ENCODE measurements at places on chromosomes 4 and X. TPM values are rescaled to one million over a fixed set of nuclear protein-coding genes. Genes with fewer than 3 reads are reported as not detected.

DNA sequence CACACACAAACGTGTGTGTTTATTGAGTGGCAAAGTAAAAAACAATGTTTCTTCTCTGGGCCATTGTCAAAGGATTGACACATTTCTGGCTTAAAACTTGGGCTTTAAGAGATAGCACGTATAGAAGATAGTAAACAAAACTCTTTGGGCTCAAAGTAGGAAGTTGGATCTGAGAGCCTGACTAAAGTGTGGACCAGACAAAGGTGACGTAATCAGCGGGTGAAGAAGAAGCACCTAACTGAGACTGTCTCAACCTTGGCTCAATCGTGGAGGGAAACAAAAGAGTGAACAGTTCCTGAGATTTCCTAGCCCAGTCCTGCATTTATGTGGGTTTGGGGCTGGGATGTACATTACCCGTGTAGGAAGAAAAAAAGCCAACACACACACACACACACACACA lies 13.7 kb downstream of the PFKFB1 start:
- H3K4me1 ChIP-seq: no peaks in the 10 kb centered on the region
- no peak for DNase-seq
- no peaks in the 10 kb centered on the region for H3K36me3 ChIP-seq
- H3K27ac ChIP-seq: no peak overlapping the region
- H3K27me3 ChIP-seq: no peaks in the 10 kb centered on the region

SPANXN2 gene
- total RNA-seq: not detected

TRPC3 gene
- 0.42 TPM for total RNA-seq

GRCh38 chr4:178937130-178937529 lies 1494.9 kb upstream of the AGA start:
- no peaks in the 10 kb centered on the region for H3K36me3 ChIP-seq
- H3K27ac ChIP-seq: no peak overlapping the region
- no peaks in the 10 kb centered on the region for H3K27me3 ChIP-seq
- H3K4me1 ChIP-seq: no peaks in the 10 kb centered on the region
- no peak for DNase-seq
- no peak overlapping the region for H3K4me3 ChIP-seq

GPR173 gene
- 0.12 TPM for total RNA-seq

VEGFC gene
- total RNA-seq: not detected

- H3K27ac ChIP-seq: no peak overlapping the region
- no peaks in the 10 kb centered on the region for H3K4me1 ChIP-seq
- no peak for DNase-seq
- no peaks in the 10 kb centered on the region for H3K36me3 ChIP-seq
- H3K27me3 ChIP-seq: no peaks in the 10 kb centered on the region
Observed at GRCh38 chr4:13190093-13190721, 293.9 kb downstream of the RAB28 start.

BRS3 gene
- total RNA-seq: not detected

- H3K27ac ChIP-seq: no peak overlapping the region
- H3K36me3 ChIP-seq: no peaks in the 10 kb centered on the region
- DNase-seq: no peak
Observed at GRCh38 chr4:123408471-123409084, 12.0 kb downstream of the SPRY1 start.

DNA sequence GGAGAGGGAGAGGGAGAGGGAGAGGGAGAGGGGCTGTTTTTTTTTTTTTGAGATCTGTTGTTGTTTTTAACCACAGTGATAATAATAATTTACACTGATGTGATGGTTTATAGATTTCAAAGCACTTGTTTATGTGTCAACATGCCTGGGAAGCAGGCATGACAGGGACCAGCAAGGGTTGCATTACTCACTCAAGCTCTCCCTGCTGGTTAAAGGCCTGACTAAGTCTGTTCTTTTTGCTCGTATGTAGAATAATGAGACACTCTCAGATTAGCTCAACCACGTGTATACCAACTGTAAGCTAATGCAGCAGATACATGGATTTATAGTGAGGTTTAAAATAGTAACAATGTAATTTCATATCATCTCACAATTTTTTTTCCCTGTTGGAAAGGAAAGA lies 134.6 kb upstream of the BOD1L1 start:
- H3K4me1 ChIP-seq: no peaks in the 10 kb centered on the region
- H3K4me3 ChIP-seq: no peak overlapping the region
- no peak overlapping the region for H3K27ac ChIP-seq
- no peaks in the 10 kb centered on the region for H3K27me3 ChIP-seq
- no peak for DNase-seq
- no peaks in the 10 kb centered on the region for H3K36me3 ChIP-seq

GRCh38 chr4:183783991-183784553 lies 121.0 kb upstream of the STOX2 start:
- H3K27ac ChIP-seq: no peak overlapping the region
- H3K36me3 ChIP-seq: no peaks in the 10 kb centered on the region
- no peaks in the 10 kb centered on the region for H3K27me3 ChIP-seq
- no peaks in the 10 kb centered on the region for H3K4me1 ChIP-seq
- no peak for DNase-seq
- no peak overlapping the region for H3K4me3 ChIP-seq

PAGE4 gene
- not detected for total RNA-seq

- H3K36me3 ChIP-seq: no peaks in the 10 kb centered on the region
- H3K27ac ChIP-seq: no peak overlapping the region
- no peaks in the 10 kb centered on the region for H3K4me1 ChIP-seq
- no peak overlapping the region for H3K4me3 ChIP-seq
Observed at GRCh38 chrX:627995-628394, 2.6 kb upstream of the SHOX start.

GRCh38 chrX:1564750-1565683 lies 26.4 kb upstream of the AKAP17A start:
- H3K4me3 ChIP-seq: no peak overlapping the region
- DNase-seq: no peak
- H3K4me1 ChIP-seq: peaks cover 15% of the 10 kb centered on the region
- H3K36me3 ChIP-seq: no peaks in the 10 kb centered on the region

- no peak overlapping the region for H3K4me3 ChIP-seq
- no peak for DNase-seq
- H3K4me1 ChIP-seq: no peaks in the 10 kb centered on the region
- no peak overlapping the region for H3K27ac ChIP-seq
- H3K27me3 ChIP-seq: peaks cover 48% of the 10 kb centered on the region
Observed at GRCh38 chr4:8897251-8898167, 25.9 kb upstream of the HMX1 start.

TRPC5OS gene
- total RNA-seq: not detected

GRCh38 chrX:40266490-40267333 lies 169.0 kb upstream of the BCOR start:
- peak overlapping the region; percentile 76 for H3K4me3 ChIP-seq
- peaks cover 16% of the 10 kb centered on the region for H3K4me1 ChIP-seq
- peak; percentile 27 for DNase-seq

LDB2 gene
- total RNA-seq: 0.39 TPM

GRCh38 chrX:118522230-118522926 lies 26.8 kb downstream of the DOCK11 start:
- H3K36me3 ChIP-seq: no peaks in the 10 kb centered on the region
- peaks cover 22% of the 10 kb centered on the region for H3K4me1 ChIP-seq
- H3K4me3 ChIP-seq: no peak overlapping the region
- H3K27me3 ChIP-seq: no peaks in the 10 kb centered on the region

GRCh38 chrX:95733426-95733825 lies 951.2 kb upstream of the DIAPH2 start:
- no peak overlapping the region for H3K27ac ChIP-seq
- no peaks in the 10 kb centered on the region for H3K36me3 ChIP-seq

GRCh38 chrX:124362072-124362471 lies 15.7 kb downstream of the SH2D1A start:
- peak overlapping the region; percentile 34 for H3K27ac ChIP-seq
- H3K36me3 ChIP-seq: no peaks in the 10 kb centered on the region
- no peaks in the 10 kb centered on the region for H3K27me3 ChIP-seq
- H3K4me3 ChIP-seq: no peak overlapping the region

DNA sequence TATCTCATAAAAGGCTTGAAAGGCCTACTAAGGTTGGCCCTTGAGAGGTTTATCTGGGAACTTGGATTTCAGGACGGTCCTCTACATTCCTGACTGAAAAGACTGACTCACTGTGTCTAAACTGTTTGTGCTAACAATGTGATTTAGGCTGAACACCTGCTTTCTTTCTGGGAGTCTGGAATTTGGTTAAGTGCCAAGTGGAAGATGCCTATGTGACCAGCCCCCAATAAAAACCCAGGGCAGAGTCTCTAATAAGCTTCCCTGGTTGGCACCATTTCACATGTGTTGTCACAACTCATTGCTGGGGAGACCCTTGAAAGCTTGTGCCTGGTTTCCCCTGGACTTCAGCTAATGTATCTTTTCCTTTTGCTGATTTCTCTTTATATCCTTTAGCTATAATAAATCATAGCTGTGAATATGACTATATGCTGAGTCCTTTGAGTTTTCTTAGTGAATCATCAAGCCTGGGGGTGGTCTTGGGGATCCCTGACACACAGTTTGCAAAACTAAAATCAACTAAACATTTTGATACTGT lies 55.1 kb downstream of the GPR82 start:
- H3K27ac ChIP-seq: no peak overlapping the region
- H3K4me1 ChIP-seq: no peaks in the 10 kb centered on the region
- no peak for DNase-seq
- H3K27me3 ChIP-seq: no peaks in the 10 kb centered on the region

MAGEA2B gene
- total RNA-seq: not detected

GRCh38 chrX:3599802-3600430 lies 113.5 kb downstream of the PRKX start:
- H3K36me3 ChIP-seq: no peaks in the 10 kb centered on the region
- H3K4me3 ChIP-seq: no peak overlapping the region
- DNase-seq: no peak
- H3K27me3 ChIP-seq: no peaks in the 10 kb centered on the region
- no peaks in the 10 kb centered on the region for H3K4me1 ChIP-seq

NCAPG gene
- total RNA-seq: 0.73 TPM

COX7B2 gene
- total RNA-seq: not detected

IL3RA gene
- total RNA-seq: 0.75 TPM

UCP1 gene
- total RNA-seq: not detected

Measured in T-cell (primary cell).